ENCODE measurements at places on chromosomes 6 and 20.

GRCh38 chr20:2387180-2387577 is 6.5 kb downstream of the TGM6 start:
- peak; percentile 31 for DNase-seq

- no peak for DNase-seq
Measured at GRCh38 chr20:11431621-11432020, 486.1 kb upstream of the BTBD3 start.

DNA sequence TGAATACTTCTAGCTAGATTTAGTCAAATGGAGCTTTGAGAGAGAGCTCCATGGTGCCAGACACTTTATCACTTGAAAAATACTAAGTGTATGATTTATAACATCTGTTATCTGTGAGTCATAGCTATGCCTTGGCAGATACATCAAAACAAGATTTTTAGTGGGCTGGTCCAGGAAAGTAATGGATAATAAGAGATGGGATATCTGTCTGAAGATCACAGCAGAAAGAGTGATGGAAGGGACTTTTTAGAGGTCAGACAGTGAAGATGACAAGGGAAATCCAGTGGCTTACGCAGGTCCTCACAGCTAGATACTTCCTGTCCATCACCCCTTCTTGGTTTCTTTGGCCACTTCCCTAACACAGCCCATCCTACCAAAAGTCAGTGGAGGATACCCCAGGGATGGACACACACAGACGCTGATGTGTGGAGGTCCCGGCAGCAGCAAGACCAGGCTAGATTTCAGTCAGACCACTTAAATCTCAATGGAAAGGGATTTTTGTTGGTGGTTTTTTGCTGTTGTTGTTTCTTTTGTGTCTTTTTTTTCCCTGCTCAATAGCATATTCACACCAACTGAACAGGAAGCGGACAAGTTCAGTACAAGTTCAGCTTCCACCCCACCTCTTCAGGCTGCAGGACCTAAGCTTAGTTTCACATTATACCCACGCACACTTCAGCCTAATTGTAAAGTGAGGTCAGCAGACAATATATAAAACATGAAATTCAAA is 209.3 kb downstream of the ALDH8A1 start:
- no peak for DNase-seq

DNA sequence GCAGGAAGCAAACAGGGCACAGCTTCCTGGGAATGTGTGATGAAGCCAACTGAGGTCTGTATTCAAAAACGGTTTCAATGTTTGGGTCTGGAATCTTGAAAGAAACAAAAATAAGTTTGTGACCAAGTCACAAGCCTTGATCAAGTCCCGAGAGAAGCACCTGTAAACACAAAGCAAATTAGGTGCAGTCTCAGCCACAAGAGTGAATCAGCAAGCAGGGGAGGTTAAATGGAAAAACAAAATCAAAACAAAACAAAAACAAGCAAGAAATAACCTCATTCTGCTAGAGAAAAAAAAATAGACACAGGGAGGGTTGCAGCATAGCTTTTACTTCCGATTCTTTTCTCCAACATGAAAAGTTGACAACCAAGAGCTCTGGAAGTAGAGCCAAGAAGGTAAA is 201.7 kb downstream of the CLIC5 start:
- DNase-seq = no peak

DNA sequence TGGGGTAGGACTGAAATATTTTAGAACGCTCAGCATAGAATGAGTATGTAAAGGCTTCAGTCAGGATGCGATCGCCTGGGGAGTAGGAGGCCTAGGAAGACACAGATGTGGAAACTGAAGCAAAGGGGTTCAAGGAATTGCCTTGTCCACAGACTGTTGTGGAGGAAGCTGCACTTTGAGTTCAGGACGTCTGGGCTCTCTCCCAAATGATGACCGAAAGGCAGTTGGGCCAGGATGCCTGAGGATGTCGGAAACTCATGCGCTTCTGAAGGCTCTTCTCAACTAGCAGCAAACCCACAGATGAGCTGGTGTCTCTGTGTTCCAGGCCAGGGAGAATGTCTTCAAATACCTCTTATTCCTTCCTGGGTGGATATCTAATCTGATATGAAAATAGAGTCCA is 146.2 kb upstream of the SULF2 start:
- DNase-seq = no peak

DNA sequence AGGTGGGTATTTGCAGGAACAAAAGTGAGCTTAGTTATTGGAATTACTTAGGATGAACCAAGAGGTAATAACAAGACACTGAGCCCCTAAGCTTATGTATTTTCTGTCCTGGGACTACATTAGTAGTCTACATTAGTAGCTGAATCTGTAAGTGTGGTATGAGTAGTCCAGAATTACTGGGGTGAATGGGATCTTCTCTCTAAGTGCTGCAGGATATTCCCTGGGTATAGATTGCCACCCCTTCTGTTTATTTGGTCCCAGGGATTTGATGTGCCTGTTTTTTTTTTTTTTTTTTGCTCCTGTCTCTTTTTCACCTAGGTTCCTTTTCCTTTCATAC is 5.9 kb downstream of the CD2AP start:
- no peak for DNase-seq

All from activated CD8-positive, alpha-beta memory T cell treated with anti-CD3 and anti-CD28 coated beads for 48 hours (primary cell).